ENCODE measurements at places on chromosomes 7 and 10. TPM values are rescaled to one million over a fixed set of nuclear protein-coding genes. Genes with fewer than 3 reads are reported as not detected.

DNA sequence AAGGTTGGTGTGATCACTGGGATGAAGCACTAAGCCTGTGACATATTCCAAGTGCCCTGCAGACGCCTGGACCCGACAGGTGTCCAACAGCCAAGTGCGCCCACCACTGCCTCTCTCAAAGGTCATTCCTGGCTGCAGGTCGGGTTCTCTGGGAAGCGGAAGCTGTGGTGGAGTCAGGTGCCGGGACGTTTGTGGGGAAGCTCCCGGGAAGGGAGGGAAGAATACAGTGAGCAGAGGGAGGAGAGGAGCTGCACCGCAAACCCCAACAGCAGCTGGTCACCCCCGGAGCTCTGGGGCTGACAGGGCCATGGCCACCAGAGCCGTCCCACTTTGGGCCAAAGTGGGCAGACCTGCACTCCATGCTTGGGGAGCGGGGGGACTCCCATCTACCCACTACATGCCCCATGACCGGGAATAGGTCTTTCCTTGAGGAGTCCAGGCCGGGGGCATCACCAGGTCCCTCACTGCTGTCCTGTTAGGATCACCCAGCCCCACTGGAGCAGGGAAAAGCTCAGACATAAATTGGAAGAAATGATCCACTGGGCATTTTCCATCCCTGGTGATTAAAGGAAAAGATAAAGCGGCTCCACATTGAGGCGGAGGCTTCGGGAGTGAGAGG is 84.5 kb upstream of the PPP2R2D start:
- no peak overlapping the region for H3K27ac ChIP-seq
- no peaks in the 10 kb centered on the region for H3K36me3 ChIP-seq
- H3K27me3 ChIP-seq: no peaks in the 10 kb centered on the region

DNA sequence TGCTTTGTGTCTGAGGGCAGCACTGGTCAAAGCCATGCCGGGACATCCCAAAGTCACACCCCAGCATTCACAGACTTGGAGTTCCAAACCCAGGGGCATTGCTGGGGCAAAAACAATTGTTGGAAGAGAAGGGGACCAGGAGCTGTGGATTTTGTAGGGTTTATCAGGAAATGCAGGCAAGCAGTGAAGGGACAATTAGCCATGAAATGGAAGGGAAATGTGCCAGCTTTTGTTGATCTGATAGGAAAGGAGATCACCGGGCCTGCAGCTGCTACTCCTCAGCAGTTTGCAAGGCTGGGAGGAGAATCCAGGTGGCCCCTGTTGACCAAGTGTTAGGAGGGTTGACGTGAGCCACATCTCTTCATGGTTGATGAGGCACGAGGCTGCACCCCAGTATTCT is 2.5 kb upstream of the BRI3 start:
- H3K27me3 ChIP-seq: no peaks in the 10 kb centered on the region
- peaks cover 27% of the 10 kb centered on the region for H3K4me1 ChIP-seq
- DNase-seq: no peak
- H3K36me3 ChIP-seq: no peaks in the 10 kb centered on the region
- no peak overlapping the region for H3K4me3 ChIP-seq
- H3K27ac ChIP-seq: no peak overlapping the region

- DNase-seq: no peak
- no peak overlapping the region for H3K4me3 ChIP-seq
- H3K27ac ChIP-seq: no peak overlapping the region
- H3K27me3 ChIP-seq: no peaks in the 10 kb centered on the region
- H3K4me1 ChIP-seq: no peaks in the 10 kb centered on the region
Observed at GRCh38 chr7:28104811-28105210, 75.8 kb downstream of the JAZF1 start.

CHN2 gene
- polyA plus RNA-seq: 8.2 TPM

EPHA1 gene
- 11.1 TPM for polyA plus RNA-seq

All from pancreas (tissue), 10 donors.